ENCODE measurements at places on chromosomes 12 and 14.

DNA sequence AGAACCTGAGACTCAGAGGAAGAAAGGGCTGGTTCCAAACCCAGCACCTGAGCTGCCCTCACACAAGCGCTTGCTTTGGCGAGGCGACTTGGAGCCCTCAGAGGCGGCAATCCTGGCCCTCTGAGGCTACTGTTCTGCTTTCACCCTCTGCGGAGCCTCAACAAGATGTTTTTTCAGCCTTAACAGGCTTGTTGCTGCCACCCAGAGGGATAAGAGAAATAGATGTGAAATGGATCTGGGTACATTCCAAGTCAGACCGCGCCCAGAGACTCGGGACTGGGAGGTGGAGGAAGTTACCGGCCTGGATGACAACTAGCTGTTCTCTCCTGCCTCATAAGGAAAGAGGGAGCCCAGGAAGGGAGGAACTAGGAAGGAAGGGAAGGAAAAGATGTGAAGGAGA is 89.6 kb downstream of the TTC7B start:
- DNase-seq = peak; percentile 52

DNA sequence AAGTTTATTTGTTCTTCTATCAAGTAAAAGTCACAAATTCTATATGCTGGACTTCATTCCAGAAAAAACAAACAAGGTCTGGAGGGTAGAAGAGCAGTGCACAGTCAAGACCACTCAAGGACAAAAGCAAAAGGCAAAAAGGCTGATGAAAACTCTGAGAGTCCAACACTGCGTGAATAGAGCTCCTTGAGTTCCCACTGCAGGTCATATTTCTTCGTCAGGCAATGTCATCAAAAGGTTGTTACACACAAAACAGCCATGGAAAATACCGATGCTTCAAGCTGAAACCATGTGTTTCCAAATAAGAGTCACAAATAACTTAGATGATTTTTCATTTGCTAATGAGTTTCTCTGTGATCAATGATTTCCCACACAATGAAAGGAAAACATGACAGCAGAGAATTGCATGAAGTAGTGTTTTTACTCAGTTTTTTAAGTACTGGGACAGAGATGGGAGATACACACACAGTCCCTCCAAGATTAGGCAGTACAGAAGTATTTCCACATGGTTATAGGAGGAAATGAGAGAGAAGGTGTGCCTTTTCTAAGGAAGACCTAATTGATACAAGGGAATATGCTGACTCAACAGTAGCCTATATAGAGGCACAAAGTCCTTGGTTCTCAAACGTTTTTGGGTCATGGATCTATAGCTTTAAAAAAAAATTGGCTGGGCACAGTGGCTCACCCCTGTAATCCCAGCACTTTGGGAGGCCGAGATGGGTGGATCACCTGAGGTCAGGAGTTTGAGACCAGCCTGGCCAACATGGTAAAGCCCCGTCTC is 177.7 kb downstream of the MED13L start:
- DNase-seq = peak; percentile 36

DNA sequence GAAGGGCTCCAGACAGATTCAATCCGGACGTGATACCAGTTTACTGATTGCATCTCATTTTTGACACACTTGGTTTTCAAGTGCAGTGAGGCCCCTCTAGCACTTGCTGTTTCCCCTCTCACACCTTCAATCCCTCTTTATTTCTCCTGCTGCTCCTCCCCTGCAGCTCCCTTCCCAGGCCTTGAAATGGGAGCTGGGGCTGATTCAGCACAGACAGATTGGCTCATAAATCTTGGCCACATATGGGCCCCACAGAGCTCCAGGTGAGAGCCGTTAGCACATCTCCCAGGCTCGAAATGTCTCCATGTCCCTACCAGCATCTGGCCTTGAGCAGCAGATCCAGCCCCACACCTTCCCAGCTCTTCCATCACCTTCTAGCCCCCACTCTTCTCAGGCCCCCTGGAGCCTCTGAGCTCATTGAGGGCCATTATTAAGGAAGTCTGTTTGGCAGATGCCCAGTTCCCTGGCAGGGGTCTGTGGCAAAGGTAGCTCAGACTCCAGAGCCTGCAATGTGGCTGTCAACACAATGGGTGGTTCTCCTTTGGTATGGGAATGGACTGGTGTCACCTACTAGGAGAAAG is 220.3 kb upstream of the FKBP4 start:
- DNase-seq = no peak

- no peak for DNase-seq
Measured at GRCh38 chr12:30805959-30806358, 51.2 kb upstream of the CAPRIN2 start.

- peak; percentile 49 for DNase-seq
Measured at GRCh38 chr12:100234591-100235304, 32.1 kb downstream of the DEPDC4 start.

- peak; percentile 90 for DNase-seq
Measured at GRCh38 chr14:76773188-76773885, 12.1 kb downstream of the VASH1 start.

DNA sequence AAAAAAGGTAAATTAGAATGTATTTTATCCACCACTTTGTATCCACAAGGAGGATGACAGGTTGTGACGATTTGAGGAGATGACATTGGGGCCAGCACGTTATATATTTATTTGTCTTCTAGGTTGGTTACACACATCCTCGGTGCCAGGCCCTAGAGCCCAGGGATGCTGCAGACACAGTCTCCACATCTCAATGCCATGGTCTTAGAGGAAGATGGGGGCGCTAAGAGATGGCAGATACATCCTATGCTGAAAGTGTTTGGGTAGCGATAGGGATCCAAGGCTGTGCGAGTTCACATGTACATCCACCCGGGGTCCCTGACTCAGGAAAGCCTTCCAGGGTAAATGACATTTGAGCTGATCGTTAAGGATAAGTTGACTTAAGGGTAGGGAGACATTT is 193.1 kb upstream of the GSC start:
- DNase-seq = no peak

DNA sequence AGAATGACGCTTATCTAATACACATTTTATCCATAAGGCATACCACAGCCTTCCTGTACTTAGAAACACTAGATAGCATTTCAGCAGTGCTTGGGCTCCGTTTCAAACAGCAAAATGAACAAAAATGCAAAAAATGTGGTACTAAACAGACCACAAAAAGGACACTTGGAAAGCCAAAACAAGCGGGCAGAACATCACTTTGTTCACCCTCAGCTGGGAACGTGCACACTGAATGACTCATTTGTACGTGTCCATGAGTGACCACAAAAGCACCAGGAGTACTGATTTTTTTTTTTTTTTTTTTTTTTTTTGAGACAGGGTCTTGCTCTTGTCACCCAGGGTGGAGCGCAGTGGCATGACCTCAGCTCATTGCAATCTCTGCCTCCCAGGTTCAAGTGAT is 8.9 kb upstream of the FOXN3 start:
- no peak for DNase-seq

DNA sequence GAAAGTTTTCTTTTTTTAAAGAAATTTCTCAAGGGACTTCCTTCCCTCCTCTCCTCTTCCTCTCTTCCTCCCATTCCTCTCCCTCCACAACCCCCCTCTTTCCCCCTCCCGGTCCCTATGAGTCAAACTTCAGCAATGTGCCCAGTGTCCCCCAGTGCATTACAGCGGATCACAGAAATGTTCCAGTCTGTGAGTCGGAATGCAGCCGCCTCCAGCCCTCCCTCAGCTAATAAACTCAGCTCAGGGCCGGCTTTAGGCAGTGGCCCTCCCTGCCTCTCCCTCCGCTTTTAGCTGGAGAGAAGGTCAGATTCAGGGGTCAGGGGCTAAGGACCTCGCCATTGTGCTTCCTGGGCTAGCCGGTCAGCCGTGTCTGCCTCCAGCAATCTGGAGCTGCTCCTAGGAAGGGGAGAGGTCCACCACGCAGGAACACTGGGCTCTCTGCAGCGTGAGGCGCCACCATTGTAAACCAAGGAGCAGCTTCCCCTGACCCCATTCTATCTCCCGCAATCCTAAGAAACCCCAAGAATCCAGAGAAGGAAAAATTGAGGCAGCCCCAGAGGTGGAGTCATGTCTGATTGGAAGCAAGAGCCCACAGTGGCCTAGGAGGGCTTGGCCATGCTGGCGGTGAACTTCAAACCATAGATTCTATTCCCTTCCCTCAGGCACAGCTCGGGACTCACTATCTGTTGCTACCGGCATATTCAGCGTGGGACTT is 1.1 kb upstream of the HDAC7 start:
- no peak for DNase-seq

- no peak for DNase-seq
Measured at GRCh38 chr14:77141214-77142004, at the start of gene ZDHHC22. TSS of gene ZDHHC22 (minus strand) at chr14:77141791. CDS start at chr14:77139738, 2,053 bp downstream.

- DNase-seq = no peak
Measured at GRCh38 chr14:33704481-33704880, 246.4 kb downstream of the EGLN3 start.

DNA sequence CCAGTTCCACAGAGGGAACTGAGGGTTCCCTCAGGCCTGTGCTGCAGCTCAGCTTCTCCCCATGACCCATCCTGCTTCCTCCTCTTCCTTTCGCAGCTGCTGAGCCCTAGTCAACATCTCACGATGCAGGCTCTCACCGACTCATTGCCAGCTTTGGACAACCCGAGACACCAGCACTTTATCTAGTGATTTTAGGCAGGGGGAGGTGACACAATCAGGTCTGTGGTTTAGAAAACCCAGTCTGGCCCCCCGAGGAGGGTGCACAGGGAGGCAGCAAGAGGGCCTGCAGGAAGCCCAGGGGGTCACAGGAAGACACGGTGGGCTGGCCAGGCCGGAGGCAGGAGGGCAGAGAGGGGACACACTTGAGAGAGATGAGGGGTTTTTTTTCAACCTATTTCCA is 35.4 kb downstream of the DIO3 start:
- DNase-seq = no peak

GRCh38 chr12:80040075-80040738 is 59.1 kb upstream of the OTOGL start:
- DNase-seq = no peak

GRCh38 chr14:73606271-73606670 is 6.0 kb upstream of the ACOT6 start:
- no peak for DNase-seq

GRCh38 chr12:132262256-132263060 is 66.9 kb downstream of the GALNT9 start:
- no peak for DNase-seq

GRCh38 chr12:73677520-73678291 is 859.9 kb upstream of the ATXN7L3B start:
- DNase-seq = no peak

DNA sequence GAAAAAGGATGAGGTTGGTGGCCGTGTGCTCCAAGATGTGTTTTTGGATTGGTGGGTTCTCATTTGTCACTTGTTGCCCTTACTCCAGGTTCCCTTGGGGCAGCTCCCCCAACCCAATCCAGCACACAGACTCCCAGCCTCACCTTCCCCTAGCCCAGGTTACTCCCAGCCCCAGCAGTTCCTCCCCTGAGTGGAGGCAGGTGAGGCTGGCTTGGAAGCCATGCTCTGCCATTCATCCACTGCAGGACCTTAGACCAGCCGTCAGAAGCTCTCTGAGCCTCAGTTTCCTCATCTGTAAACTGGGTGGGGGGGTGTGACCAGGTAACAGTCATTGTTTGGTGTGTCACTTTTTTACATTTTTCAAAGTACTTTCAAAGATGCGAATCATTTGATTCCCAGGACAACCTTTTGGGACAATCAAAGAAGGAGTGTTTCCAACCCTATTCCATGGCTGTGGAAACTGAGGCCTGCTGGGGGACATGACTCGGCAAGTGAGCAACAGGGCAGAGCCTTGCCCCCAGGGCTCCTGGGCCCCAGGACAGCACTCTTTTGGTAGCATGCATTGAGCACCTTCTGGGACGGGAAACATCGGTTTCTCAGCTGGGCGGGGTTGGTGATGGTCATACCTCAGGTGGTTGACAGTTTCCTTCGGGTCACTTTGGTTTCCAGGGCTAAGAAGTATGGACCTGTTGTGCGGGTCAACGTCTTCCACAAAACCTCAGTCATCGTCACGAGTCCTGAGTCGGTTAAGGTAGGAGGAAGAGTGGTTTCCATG is 7.2 kb downstream of the CYP46A1 start:
- DNase-seq = no peak

GRCh38 chr14:68210729-68211299 is 391.2 kb downstream of the RAD51B start:
- DNase-seq = no peak

GRCh38 chr14:48373981-48374380 is 698.6 kb upstream of the MDGA2 start:
- no peak for DNase-seq

GRCh38 chr12:10167599-10167998 is 4.3 kb downstream of the OLR1 start:
- no peak for DNase-seq

DNA sequence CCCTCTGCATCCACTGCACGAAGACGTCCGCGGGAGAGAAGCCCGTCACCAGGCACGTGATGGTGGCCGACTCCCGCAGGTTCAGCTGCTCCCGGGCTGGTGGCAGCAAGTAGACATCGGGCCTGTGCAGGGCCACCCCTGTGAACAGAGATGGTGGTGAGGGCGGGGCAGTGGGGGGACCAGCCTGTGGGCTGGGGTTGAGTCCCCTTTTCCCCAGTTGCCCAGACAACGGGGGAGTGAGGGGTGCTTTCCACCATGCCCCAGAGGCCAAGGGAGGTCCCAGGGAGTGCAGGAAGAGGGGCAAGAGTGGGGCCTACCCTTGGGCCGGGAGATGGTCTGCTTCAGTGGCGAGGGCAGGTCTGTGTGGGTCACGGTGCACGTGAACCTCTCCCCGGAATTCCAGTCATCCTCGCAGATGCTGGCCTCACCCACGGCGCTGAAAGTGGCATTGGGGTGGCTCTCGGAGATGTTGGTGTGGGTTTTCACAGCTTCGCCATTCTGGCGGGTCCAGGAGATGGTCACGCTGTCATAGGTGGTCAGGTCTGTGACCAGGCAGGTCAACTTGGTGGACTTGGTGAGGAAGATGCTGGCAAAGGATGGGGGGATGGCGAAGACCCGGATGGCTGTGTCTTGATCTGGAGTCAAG is 328.3 kb downstream of the TMEM121 start:
- no peak for DNase-seq

- no peak for DNase-seq
Measured at GRCh38 chr12:96906498-96906848, 584 bp upstream of the NEDD1 start.

GRCh38 chr12:89245090-89245489 is 107.2 kb downstream of the DUSP6 start:
- DNase-seq = no peak

GRCh38 chr12:1533602-1534304 is 60.6 kb downstream of the FBXL14 start:
- no peak for DNase-seq

DNA sequence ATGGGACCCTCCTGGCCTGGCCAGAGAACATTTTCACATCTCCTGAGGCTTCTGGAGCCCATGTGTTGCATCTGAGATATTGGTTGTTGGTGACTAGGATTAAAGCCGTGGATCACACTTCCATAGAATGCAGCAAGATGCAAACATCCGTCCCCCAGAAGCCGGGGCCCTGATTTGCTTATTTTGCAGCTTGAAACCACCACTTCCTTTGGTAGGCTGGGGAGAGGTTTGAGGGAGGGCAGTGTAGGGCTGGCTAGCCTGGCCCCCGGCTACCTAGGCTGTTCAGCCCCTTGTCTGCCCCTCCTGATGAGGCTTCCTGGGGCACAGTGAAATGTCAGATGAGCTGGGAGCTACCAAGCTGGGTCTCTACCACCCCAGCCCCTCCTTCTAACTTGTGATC is 209.7 kb upstream of the PWP1 start:
- DNase-seq = no peak

- no peak for DNase-seq
Measured at GRCh38 chr14:67875175-67876006, 55.8 kb downstream of the RAD51B start.

Data from left lung (tissue), 14 donors.